Upper lobe of right lung (tissue), 1 donor: ENCODE measurements at places on chromosomes 13 and 19.

- no peaks in the 10 kb centered on the region for H3K27me3 ChIP-seq
- peaks cover 23% of the 10 kb centered on the region for H3K4me1 ChIP-seq
Observed at GRCh38 chr19:7522072-7522922, at the start of gene MCOLN1. Gene MCOLN1, plus strand, starts transcription at chr19:7522624. Its CDS starts 127 bp downstream, at chr19:7522751.

DNA sequence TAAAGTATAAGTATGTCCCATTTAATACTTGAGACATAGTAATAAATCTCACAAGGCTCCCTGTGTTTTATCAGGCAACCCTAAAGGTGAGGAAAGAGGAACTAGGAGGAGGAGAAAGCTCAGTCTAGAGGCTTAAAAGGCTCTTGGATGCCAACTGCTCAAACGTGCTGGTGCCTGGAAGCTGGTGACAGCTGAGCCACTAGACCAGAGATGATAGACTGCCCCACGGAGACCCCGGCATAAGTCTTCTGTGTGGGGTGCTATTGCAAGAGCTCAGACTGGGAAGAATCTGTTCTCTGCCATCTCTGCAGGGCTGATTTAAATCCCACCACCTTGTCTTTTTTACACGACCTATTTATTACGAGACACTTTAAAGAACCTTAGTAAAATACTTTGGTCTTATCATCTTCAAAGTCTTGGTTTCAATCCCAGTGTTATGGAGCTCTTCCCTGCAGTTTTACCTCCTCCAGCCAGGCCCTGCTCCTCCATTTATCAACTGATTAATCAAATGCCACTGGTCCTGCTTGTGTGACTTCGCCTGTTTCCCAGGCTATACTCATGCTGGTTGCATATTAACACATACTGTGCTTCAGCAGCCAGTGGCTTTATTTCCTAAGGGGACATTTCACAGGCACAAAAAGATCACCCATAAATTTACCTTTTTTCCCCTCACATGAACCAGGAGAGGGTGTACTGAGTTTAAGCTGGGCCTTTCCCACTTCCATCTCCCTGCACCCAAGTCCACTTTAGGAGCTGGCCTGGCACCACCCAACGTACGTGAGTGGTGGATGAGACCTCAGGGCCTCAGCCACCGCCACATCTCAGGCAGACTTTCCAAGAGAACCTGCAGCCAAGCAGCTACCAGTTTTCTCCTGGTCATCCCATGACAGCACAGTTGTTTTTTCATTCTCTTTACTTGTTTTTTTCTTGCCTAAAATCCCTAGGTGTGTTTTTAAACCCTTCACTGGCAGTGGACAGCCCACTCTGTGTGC is 7.8 kb upstream of the ATP12A start:
- H3K27me3 ChIP-seq, result no peaks in the 10 kb centered on the region
- H3K4me1 ChIP-seq, result peaks cover 12% of the 10 kb centered on the region
- no peak overlapping the region for H3K4me3 ChIP-seq
- no peaks in the 10 kb centered on the region for H3K36me3 ChIP-seq
- H3K27ac ChIP-seq, result peak overlapping the region; percentile 70
- no peak for DNase-seq

GRCh38 chr13:66312312-66313087 is 917.6 kb downstream of the PCDH9 start:
- DNase-seq, result no peak
- H3K36me3 ChIP-seq, result no peaks in the 10 kb centered on the region
- H3K4me1 ChIP-seq, result no peaks in the 10 kb centered on the region
- H3K4me3 ChIP-seq, result no peak overlapping the region

GRCh38 chr13:72565893-72566292 is 161.5 kb downstream of the MZT1 start:
- H3K27me3 ChIP-seq, result no peaks in the 10 kb centered on the region
- H3K4me1 ChIP-seq, result peaks cover 3% of the 10 kb centered on the region
- H3K36me3 ChIP-seq, result no peaks in the 10 kb centered on the region
- DNase-seq, result no peak
- no peak overlapping the region for H3K4me3 ChIP-seq

- H3K36me3 ChIP-seq, result no peaks in the 10 kb centered on the region
- DNase-seq, result no peak
- no peaks in the 10 kb centered on the region for H3K4me1 ChIP-seq
- no peaks in the 10 kb centered on the region for H3K27me3 ChIP-seq
- H3K27ac ChIP-seq, result no peak overlapping the region
Observed at GRCh38 chr13:73733706-73734105, 400.5 kb downstream of the KLF12 start.

- H3K27me3 ChIP-seq, result peaks cover 12% of the 10 kb centered on the region
- no peak overlapping the region for H3K27ac ChIP-seq
- no peak for DNase-seq
Observed at GRCh38 chr19:14826006-14826405, 9.0 kb downstream of the OR7A5 start.

GRCh38 chr19:8585894-8586750 is 8.9 kb upstream of the MYO1F start:
- H3K36me3 ChIP-seq, result no peaks in the 10 kb centered on the region
- no peak overlapping the region for H3K27ac ChIP-seq
- peak; percentile 83 for DNase-seq
- H3K4me3 ChIP-seq, result no peak overlapping the region
- no peaks in the 10 kb centered on the region for H3K4me1 ChIP-seq

DNA sequence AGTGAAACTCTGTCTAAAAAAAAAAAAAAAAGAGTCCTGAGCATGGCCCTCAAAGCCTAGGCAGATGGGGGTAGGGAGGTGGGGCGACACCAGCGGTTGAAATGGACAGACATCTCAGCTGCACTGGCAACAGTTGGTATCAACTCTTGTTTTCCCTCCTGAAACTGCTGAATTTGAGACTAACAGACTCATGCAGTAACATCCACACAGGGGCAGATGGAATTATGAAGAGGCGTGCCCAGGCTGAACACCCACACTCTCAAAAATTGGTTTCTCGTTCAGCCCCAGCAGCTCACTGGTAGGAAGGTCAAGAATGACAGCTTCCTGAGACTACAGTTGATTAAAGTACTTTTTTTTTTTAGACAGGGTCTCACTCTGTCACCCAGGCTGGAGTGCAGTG is 24.1 kb downstream of the PBX4 start:
- no peaks in the 10 kb centered on the region for H3K36me3 ChIP-seq
- no peak overlapping the region for H3K4me3 ChIP-seq
- DNase-seq, result no peak
- H3K4me1 ChIP-seq, result peaks cover 36% of the 10 kb centered on the region
- no peaks in the 10 kb centered on the region for H3K27me3 ChIP-seq

DNA sequence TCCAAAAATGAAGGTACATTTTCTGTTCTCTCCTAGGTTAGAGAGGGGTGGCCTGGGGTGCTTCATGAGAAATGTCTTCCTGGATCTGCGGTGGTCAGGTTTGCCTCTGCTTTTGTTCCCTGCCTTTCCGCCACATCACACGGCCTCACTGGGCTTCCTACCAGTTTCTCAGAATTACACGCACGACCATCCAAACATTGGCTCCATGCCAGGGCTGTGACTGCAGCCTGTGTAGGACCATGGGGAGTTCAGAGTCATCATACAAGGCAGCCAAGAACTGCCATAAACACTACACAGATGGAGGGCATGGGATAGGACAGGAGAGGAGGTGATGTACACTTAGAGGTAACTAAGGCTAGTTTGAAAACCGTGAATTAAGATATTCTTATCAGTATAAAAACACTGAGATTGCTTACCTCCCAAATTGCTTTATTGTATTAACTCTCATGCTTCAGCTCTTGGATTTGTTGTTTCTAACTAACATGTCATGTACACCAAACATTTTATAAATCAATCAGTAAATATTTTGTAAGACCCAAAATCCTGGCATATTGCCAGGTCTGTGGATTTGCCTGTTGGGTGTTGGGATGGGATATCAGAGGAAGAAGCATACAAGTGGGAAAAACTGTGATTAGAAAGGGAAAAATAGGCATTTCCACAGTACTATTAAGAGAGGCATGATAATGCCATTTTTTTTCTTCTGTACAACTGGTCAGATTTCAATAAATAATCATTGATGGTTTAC is 45.2 kb downstream of the CDADC1 start:
- no peak for DNase-seq
- peak overlapping the region; percentile 25 for H3K27ac ChIP-seq
- no peaks in the 10 kb centered on the region for H3K27me3 ChIP-seq
- H3K36me3 ChIP-seq, result no peaks in the 10 kb centered on the region

- H3K36me3 ChIP-seq, result no peaks in the 10 kb centered on the region
- no peak overlapping the region for H3K27ac ChIP-seq
- no peak overlapping the region for H3K4me3 ChIP-seq
- no peak for DNase-seq
- no peaks in the 10 kb centered on the region for H3K4me1 ChIP-seq
Observed at GRCh38 chr13:46804391-46804815, 7.4 kb upstream of the ESD start.
